ENCODE measurements at places on chromosomes 4 and X.

- no peak for DNase-seq
Observed at GRCh38 chrX:69951753-69952152, 98.0 kb downstream of the AWAT2 start.

DNA sequence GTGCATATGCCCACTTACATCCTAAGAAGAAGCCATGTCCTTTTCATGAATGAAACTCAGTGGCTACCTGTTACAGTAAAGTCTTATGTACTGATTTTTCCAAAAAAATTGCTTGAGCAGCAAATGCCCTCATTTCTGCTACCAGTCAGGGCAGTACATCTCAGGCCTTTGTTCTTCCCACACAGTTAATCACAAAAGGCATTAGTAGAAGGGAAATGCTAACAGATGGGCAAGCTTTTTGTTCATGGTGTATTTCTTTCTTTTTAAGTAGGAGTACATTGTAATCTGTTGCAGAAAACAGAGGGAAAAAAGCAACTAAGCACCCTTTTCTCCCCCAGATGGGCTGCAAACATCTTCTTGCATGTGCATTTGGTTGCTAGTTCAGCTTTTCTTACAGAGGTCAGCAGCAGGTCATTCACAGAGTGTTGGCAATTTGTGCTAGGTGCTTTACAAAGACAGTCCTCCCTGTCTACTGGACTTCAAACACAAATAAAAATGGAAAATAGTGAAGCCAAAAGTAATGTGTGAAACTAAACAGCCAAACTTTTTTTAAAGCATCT lies 373.4 kb downstream of the PRDM5 start:
- DNase-seq, result no peak

- no peak for DNase-seq
Observed at GRCh38 chr4:113222471-113222870, 173.0 kb downstream of the ANK2 start.

GRCh38 chrX:39117101-39117500 lies 315.8 kb downstream of the MID1IP1 start:
- DNase-seq, result no peak

DNA sequence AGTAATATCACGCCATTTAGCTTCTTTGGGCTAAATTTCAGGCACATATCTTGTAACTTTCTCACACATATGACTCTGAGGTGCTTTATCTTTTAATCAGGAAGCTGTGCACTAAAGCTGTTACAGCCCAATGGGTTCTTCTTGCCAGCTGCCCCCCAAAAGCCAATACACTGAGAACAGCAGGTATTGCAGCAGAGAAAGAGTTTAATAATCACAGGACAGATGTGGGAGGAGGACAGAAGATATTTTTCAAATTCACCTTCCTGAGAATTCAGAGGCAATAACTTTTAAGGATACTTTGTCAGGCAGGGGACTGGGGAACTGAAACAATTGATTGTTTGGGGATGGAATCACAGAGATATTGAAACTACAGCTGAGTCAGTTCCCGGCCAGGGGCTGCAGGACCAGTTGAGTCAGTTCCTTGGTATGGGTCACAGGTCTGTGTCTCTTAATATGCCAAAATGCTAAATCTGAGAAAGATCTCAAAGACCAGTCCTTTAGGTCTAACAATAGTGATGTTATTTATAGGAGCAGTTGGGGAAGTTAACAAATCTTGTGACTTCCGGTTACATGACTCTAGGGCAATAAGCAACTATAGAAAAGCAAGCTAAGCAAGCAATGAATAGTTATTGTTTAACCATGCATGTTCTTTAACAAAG lies 28.1 kb downstream of the DDIT4L start:
- no peak for DNase-seq

GRCh38 chrX:133402042-133402453 lies 13.2 kb downstream of the GPC4 start:
- no peak for DNase-seq

DNA sequence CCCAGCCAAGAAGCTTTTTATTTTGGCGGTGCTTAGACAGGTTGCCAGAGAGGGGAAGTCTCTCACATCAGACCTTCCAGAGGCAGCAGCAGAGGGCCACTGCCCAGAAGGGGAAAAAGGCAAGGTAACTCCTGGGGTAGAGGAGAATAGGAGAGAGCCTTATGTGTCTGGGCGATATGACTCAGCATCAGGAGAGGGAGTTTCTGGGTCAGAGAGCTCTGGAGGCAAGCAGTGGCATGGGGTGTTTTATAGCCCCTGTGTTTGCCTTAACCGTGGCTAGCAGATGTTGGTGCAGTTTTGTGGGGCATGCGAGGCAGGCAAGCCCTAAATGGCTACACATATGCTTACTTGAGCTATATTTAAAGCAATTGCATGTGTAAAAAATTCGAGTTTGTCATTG lies 8.3 kb upstream of the ZXDB start:
- DNase-seq, result no peak

DNA sequence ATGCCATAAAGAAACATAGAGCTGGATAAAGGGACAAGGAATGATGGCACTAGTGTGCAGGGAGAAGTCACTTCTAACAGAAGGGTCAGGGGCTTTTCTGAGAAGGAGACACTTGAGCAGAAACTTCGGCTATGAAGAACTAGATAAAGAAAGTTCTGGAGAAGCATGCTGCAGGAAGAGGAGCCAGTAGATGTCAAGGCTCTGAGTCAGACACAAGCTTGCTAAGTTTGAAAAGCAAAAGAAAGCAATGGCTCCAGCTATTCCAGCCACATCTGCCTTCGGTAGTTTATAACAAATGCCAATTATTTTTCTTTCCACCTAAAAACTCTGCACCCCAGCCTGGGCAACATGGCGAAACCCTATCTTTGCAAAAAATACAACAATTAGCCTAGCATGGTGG lies 7.5 kb downstream of the NUDT6 start:
- no peak for DNase-seq

DNA sequence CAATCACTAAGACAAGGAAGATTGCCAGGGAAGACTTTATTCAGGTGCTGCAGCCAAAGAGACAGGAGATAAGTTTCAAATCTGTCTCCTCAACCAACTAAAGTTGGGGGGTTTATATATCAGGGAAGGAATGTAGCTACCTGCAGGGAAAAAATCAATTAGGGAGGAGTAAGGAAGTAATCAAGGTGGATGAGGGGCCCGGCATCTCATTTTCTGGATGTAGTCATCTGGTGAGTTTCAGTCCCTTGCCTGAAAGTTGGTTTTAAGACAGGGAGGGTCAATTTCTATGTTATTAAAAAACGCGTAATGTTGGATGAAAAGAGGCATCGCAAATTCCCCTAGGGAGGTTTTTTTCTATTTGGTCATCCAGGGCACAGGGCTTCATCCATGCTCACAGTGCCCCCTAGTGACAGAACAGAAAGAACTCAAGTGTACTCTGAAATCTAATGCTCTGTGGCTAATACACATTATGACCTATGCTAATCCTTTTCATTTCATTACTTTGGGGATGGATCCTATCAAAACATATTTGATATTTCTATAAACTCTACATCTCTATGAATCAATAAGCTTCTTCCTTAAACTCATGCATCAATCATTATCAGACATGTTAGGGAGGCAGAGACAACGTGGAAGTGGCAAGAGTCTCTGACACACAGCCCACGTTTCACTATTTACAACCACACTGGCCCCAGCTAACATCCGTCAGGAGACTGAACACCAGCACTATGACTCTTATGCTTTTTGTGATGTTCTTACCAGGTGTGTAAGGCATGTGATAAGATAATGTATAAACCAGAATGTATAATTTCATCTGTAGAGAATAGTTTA lies 1577.0 kb upstream of the TENM3 start:
- DNase-seq, result peak; percentile 28

GRCh38 chrX:145405012-145405411 lies 157.7 kb downstream of the SPANXN1 start:
- DNase-seq, result peak; percentile 18
